Osteocyte (in vitro differentiated cells): ENCODE measurements at places on chromosomes 6 and 20. TPM values are rescaled to one million over a fixed set of nuclear protein-coding genes. Genes with fewer than 3 reads are reported as not detected.

The FAXC gene
- 2.5 and 3.1 TPM in 2 replicates for total RNA-seq

The TCF15 gene
- total RNA-seq: not detected in 2 replicates

The PDYN gene
- not detected in 2 replicates for total RNA-seq

The TRAPPC3L gene
- total RNA-seq: not detected in 2 replicates

The NNAT gene
- 14.7 and 14.9 TPM in 2 replicates for total RNA-seq

DNA sequence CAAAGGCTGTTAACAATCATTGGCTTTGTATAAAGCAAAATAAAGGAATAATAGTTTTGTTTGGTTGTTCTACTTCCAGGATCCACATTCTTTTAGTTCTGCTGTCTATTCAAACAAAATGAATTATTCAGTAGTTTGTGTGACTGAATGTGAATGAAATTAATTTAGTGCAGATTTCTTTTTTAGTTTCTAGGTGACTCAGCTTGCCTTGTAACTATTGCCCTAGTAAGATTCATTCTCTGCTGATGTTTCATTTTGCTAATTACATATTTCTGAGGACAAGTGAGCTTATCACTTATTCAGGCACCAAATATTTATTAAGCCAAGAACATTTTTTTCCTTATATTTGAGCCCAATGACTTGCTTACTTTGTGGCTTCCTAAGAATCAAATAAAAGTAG, 46.5 kb upstream of the RIPOR2 start:
- DNase-seq: no peak

- DNase-seq: no peak
Measured at GRCh38 chr6:73566954-73567591, 46.2 kb upstream of the EEF1A1 start.

The ELOVL4 gene
- total RNA-seq: 4.8 and 6.0 TPM in 2 replicates

The SPO11 gene
- total RNA-seq: not detected in 2 replicates

The TRIM10 gene
- total RNA-seq: not detected in 2 replicates

GRCh38 chr20:19624221-19624965, 133.7 kb upstream of the RIN2 start:
- no peak for DNase-seq

The CST2 gene
- total RNA-seq: not detected in 2 replicates

The PNPLA1 gene
- not detected in 2 replicates for total RNA-seq

DNA sequence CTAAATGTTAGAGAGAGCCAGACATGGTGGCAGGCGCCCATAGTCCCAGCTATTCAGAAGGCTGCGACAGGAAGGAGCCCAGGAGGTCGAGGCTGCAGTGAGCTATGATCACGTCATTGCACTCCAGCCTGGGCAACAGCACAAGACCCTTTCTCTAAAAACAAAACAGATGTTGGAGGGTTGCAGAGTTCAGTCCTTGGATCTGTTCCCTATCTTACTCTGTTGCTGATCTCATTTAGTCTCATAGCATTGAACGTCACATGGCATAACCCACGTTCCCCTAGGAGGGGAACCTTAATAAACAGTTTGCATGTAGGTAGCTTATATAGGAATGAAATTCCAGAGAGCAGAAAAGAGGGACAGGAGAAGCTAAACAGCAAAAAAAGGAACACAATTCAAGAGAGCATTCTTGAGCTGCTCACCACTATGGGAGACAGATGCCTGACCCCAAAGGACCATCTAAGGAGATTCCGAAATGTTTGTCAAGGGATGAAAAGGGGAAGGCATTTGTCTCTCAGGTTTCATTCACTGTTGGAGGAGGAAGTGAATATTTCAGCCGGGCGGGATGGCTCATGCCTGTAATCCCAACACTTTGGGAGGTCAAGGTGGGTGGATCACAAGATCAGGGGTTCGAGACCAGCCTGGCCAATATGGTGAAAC, 54.6 kb upstream of the PIM1 start:
- DNase-seq: no peak

DNA sequence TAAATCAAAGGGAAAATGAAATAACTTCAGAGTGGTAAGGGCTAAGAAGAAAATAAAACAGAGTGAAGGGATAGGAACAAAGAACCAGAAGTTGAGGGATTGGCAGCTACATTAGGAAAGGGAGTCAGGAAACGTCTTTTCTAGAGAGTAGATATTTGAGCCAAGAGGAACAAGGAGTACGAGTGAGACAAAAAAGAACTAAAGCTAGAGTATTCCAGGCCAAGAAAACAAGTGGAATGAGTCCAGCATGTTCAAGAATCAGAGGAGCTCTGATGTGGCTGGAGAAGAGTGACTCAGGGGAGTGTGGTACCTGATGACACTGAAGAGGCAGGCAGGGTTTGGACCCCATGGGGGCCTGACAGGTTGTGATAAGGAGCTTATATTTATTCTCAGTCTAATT, 66.3 kb downstream of the CEP162 start:
- DNase-seq: no peak

The POPDC3 gene
- 1.6 and 2.1 TPM in 2 replicates for total RNA-seq

GRCh38 chr20:62768551-62769287, 27.6 kb upstream of the MRGBP start:
- DNase-seq: no peak

DNA sequence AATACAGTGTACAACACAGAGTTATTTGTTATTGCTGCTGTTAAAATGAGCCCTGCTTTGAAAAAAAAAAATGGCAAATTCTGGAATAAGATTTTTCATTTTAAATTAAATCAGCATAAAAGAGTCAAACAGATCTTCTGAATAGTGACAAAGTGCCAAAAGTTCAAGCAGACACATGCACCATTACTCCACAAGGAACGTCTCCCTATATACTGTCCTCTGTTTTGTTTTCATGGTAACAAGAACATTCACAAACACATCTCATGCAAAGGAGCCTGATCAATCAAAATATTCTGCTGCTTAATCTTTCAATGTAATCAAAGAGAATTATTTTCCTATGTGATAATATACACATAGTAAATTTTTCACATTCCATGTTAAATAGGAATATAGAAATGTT, 2.7 kb downstream of the HIVEP2 start:
- no peak for DNase-seq

The KCNS1 gene
- total RNA-seq: 0.26 and 0.30 TPM in 2 replicates

GRCh38 chr6:161101517-161101916, 109.9 kb downstream of the MAP3K4 start:
- DNase-seq: no peak

GRCh38 chr6:167849846-167850459, 23.2 kb downstream of the AFDN start:
- DNase-seq: no peak
